ENCODE measurements at places on chromosomes 1 and 21. TPM values are rescaled to one million over a fixed set of nuclear protein-coding genes. Genes with fewer than 3 reads are reported as not detected.

GRCh38 chr1:79322511-79323027 lies 316.0 kb upstream of the ADGRL4 start:
- DNase-seq = no peak

DNA sequence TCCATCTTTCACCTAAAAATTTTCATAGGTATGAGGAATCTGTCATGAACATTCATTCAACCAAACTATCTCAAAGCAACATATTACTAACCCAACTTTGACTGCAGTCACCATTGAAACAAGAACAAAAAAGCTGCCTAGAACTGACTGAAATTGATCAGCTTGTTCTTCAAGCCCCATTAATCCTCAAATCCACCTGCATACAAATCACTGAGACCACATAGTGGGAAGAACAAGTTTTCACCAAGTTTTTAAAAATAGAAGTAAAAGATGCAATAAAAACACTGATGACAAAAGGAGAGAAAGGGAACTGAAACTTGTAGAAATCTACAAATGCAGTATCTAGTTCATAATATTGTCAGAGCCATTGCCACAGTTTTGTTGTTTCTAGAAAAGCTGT lies 6.1 kb downstream of the SORT1 start:
- no peak for DNase-seq

DNA sequence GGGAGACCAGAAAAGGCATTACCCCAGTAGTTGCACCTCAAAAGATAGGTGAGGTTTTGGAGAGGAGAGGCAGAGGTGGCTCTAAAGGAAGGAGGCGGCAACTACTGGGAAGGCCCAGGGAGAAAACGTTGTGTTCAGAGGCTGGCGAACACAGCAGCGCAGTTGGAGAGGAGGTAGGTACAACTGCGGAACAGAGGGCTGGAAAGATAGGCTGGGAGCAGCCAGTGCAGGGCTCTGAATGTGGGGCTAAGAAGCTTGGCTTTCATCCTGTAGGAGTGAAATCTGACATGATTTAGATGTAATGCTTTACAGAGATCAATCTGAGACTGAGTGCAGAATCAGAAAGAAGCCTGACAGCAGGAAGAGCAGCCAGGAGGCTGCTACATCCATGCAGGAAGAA lies 13.0 kb downstream of the RIMS3 start:
- no peak for DNase-seq

GRCh38 chr21:40852563-40852962 lies 5.6 kb upstream of the DSCAM start:
- DNase-seq = no peak

DNA sequence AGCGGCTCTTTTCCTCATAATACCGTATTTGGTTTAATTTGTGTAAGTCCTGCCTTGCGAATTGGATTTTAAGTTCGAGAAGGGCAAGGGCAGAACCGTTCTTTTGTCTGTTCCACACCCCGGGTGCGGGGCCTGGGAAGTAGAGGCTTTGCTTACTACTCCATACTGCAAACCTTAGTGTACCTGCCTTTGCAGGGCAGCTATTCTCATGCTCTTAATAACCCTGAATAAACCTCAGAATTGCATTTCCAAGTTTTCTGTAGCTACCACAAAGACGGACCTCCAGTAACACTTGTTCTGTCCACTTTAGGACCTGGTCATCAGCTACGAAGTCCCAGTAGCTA lies 657 bp upstream of the HNRNPU start:
- no peak for DNase-seq

- DNase-seq = no peak
Measured at GRCh38 chr1:164660412-164660772, 101.4 kb downstream of the PBX1 start.

DNA sequence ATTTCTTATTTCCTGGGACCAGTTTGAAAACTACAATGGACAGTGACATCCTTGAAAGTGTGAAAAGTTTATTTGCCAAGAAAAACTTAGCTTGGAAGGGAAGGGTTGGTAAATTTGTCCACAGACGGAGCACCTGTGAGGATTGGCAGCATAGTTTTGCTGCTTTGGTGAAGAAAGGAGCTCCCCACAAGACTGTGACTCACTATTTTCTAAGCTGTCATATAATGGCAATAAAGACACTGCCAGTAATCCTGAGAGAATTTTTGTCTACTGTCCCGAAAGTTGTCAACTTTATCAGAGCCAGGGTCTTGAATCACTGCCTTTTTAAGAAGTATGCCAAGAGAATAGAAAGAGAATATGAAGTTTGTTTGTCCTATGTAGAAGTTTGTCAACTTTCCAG lies 230.8 kb downstream of the NEGR1 start:
- no peak for DNase-seq

DNA sequence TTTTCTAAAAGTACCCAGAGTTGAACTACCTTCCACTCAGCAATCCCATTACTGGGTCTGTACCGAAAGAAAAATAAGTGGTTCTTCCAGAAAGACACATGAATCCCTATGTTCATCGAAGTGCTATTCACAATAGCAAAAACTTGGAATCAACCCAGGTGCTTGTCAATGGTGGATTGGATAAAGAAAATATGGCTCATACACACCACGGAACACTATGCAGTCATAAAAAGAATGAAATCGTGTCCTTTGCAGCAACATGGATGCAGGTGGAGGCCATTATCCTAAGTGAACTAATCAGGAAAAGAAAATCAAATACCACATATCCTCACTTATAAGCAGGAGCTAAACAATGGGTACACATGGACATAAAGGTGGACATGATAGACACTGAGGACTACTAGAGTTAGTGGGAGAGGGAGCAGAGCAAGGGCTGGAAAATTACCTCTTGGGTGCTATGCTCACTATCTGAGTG lies 32.9 kb upstream of the JUN start:
- DNase-seq = no peak

DNA sequence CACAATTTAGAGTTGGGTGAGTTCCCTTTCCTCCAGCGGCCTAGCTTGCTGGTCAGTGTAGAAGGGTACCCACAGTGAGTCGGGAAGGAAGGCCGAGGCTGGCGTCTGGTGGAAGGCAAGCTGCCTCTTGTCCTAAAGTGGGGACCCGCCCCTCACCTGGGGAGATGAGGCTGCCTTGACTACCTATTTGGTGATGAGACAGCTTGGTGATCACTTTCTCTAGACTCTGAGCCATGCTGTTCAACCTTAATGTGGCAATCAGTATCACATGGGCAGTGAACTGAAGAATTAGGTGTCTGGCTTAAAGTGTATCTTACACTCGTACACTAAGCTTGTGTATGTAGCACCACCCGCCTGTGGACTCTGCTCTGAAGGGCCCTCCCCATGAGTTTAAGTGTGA lies 100.7 kb downstream of the COLGALT2 start:
- DNase-seq = no peak

DNA sequence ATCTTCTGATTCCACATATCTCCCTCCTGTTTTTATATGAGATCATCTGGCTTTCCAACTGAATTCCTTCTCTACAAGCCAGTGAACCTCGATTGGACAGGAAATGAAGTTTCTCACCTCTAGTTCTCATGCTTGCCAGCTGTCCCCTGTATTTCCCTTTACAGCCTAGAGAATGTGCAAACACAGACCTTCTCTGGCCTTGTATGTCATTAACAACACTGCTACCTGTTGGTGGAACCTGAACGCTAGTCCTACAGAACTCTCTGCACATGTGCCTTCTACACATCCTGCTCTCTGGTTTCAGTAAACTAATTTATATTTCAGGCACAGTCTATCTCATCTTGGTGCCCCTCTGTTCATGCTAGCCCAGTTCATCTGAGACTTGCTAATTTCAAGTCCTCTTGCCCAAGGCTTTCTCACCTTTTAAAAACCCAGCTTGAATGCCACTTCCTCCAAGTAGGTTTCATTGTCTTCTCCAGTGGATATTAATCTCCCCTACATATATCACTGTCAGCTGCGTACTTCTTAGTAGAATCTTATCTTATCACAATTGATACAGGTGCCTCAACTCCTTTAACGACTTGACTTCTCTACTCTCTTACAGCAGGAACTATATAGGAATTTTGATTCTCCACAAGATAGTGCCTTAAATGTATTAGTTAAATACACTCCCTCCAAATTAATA lies 549.9 kb downstream of the PLPP3 start:
- DNase-seq = no peak

- no peak for DNase-seq
Measured at GRCh38 chr1:186125035-186125434, 250.0 kb downstream of the TPR start.

DNA sequence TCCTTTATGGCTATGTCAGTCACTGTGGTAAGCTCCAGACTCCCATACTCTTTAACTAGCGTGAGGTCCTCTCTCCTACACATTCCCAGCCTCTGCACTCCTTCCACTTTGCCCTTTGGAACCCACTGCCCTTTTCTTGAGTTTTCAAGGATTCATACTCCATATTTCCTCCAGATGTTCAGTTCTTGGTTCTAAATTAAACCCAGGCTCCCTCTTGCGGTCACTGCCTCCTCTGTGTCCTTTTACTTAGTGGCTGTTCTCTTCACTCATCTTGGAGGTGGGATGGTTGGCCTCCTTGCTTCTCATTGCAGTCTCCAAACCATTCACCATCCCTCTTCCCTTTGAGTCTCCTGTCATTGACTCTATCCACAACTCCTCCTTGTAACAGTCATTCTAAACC lies 208.1 kb downstream of the TGFB2 start:
- DNase-seq = no peak

GRCh38 chr1:22888320-22889075 lies 84.2 kb downstream of the LACTBL1 start:
- no peak for DNase-seq

DNA sequence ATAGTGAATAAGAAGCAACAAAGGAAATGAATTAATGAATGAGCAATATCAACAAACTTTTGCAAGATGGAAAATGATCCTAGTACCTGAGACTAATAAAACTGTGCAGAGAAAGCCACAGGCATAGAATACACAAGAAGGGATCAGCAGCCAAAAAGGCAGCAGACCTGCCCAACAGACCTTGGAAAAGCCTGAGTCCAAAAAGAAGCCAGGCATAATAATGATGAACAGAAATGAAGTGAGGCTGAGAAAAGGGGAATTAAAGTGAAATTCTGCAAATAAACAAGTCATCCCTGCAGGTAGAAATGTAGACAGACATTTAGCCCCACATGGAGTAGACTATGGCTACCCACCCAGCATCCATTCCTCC lies 10.3 kb upstream of the PHTF1 start:
- no peak for DNase-seq

DNA sequence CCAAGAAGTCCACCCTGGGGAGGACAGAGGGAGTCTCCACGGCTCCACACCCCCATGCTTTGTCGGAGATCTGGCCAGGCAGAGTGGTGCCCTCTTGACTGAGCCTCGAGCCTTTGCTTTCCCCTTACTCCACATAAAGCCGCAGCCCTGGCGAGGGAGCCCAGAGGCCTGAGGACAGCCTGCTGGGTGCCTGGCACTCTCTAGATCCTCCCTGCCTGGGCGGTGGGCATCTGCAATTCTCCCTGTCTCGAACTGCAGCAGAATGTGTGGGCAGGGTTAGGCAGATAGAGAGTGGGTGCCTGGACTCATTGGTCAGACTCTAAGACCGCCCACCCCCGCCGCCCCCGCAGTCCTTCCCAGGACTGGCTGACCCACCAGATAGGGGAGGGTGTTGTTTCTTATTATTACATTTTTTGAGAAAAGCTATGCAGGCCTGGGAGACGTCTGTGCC lies 13.9 kb downstream of the EPHX1 start:
- no peak for DNase-seq

GRCh38 chr21:45016406-45017038 lies 57.9 kb upstream of the ADARB1 start:
- DNase-seq = no peak

GRCh38 chr21:38631676-38632075 lies 133.4 kb upstream of the ERG start:
- DNase-seq = no peak

GRCh38 chr1:31712068-31712467 lies 8.3 kb upstream of the COL16A1 start:
- DNase-seq = no peak

GRCh38 chr1:11841245-11842153 lies 6.1 kb downstream of the NPPA start:
- no peak for DNase-seq

DNA sequence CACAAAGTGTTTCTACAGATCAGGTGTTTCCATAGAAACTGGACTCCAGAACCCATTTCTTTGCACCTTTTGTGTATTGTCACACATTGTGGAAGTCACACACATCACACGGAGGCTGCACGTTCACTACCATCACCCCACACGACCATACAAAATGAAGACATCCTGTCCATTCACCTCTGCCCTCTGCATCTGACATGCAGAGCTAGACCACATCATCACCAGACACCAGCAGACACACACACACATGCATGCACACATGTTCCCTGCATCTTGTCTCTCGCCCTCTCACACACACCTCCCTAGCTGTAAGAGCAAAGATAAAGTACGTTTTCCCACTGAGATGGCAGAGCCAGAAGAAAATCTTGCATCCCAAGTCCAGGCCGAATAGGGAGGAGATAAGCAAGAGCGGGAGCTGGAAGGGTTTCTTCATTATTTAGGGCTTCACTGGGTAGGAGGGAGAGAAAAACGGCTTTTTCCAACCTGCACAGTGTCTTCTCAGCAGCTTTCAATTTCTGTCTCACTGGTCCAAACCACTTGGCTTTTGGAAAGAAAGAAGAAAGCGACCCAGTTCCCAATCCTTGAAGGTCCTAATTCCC lies 709 bp downstream of the PRELP start:
- DNase-seq = no peak

GRCh38 chr1:160681066-160681890 lies 30.3 kb downstream of the CD48 start:
- DNase-seq = peak; percentile 21

GRCh38 chr1:90381598-90381997 lies 335.5 kb downstream of the BARHL2 start:
- DNase-seq = no peak

Gene ZSWIM5
- polyA plus RNA-seq = 6.8 TPM

Gene OR2AK2
- polyA plus RNA-seq = not detected

Gene NCDN
- polyA plus RNA-seq = 20.8 TPM

Gene SAMD11
- polyA plus RNA-seq = 90.6 TPM

Gene OR2G6
- not detected for polyA plus RNA-seq

Gene PRAMEF4
- polyA plus RNA-seq = not detected

Gene RGS8
- polyA plus RNA-seq = 0.06 TPM

Gene IGSF3
- polyA plus RNA-seq = 28.9 TPM

Gene AKR1A1
- 320 TPM for polyA plus RNA-seq
